ENCODE measurements at places on chromosomes 3 and 15.
A peak's percentile ranks its signal among the peaks of the same experiment; 100 is the strongest.

GRCh38 chr3:3110299-3110630, at the start of gene IL5RA:
Gene IL5RA (minus strand): TSS chr3:3110374. CDS start chr3:3104984, 5,390 bp downstream.
- DNase-seq: peak; percentile 12

DNA sequence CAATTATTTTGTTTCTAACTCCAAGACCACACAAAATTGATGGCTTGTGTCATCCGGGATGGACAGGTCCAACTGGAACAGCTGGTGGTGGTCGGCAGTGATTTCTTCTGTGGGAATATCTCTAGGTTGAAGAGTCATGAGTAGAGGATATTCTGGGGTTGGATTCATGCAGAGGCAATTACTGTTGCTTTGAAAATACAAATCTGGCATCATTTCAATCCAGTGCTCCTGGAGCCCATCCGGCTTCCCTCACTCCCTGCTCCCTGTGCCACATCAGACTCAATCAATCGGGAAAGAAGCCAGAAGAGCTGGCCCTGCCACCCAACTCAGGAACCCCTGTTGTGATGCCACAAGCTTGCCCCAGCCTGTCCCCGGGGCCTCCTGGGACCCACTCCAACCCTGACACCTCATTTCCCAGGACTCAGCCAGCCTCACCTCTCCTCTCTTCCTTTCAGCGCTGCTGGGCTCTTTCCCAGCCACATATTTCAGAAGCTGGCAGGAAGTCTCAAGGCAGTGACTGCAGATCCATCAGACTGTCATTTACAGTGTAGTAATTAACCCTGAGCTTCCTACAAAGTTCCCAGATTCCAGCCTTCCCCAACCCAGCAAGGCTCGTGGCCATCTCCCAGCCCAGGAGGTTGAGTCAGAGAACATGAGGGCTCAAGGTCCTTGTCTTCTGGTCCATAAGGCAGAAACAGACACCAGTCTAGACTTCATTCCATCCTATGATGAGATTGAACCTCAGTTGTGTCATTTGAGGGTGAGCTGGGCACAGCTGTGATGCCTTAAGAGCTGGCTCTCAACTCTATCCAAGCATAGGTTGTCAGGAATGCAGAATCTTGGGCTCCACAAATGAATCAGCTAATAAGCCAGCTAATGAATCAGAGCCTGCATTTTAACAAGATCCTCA, 114.0 kb downstream of the FAM174B start:
- peak; percentile 68 for DNase-seq

DNA sequence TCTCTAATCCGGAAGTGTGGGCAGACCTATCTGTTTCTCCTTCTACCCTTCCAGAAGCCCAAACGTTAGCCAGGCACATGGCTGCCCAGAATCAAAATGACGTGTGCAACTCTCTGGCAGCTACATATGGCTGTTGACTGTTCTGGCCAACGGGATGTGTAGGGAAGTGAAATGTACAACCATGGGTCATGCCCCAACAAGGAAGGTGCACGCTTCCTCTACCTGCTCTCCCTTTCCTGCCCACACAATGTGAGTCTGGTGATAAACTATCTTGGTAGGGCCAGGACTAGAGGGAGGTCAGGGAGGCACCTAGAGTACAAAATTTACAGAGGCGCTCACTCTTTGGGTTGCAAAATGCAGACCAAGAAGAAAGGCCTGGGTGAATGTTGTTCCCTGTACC, 495.9 kb upstream of the PROK2 start:
- no peak for DNase-seq

GRCh38 chr3:179068779-179069530, 2.7 kb downstream of the ZMAT3 start:
- DNase-seq: peak; percentile 45

DNA sequence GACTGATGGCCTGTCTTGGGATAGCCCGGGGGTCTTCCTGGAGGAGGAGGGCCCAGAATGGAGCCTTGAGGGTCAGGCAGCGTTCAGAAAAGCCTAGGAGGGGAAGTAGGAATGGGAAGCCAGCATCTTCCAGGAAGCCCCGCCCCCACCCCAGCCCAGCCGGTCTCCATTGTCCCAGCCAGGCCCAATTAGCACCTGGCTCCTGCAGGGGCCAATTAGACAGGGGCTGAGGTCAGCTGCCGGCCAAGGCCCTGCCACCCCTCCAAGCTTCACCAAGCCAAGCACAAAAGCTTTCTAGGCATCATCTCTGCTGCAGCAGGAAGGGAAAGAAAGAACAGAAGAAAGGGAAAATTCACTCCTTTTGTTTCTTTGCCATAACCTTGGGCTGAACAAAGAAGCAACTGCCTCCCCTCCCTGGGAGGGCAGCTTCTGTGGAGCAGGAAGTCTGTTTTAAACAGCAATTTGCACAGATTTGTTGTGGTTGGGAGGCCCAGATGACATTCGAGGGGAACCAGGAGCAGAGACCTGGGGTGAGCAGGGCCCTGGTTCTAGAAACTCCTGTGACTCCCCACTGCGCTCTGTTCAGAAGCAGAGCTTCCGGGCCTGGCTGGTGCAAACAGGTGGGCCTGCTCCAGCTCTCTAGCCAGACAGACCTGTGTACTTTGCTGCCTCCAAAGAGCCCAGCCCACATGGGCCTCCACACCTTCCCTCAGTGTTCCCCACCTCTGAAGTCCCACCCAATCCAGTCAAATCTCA, 47.7 kb downstream of the CYP11A1 start:
- DNase-seq: peak; percentile 66

- DNase-seq: no peak
Observed at GRCh38 chr3:19173945-19174344, 25.6 kb downstream of the KCNH8 start.

GRCh38 chr15:64344651-64345294, 11.2 kb downstream of the CSNK1G1 start:
- DNase-seq: peak; percentile 22

- no peak for DNase-seq
Observed at GRCh38 chr15:33119273-33119672, 75.2 kb downstream of the FMN1 start.

- no peak for DNase-seq
Observed at GRCh38 chr15:32735989-32736700, 18.3 kb downstream of the GREM1 start.

- DNase-seq: no peak
Observed at GRCh38 chr3:154728285-154728684, 298.3 kb upstream of the GPR149 start.

- no peak for DNase-seq
Observed at GRCh38 chr15:94582368-94582767, 351.0 kb downstream of the MCTP2 start.

DNA sequence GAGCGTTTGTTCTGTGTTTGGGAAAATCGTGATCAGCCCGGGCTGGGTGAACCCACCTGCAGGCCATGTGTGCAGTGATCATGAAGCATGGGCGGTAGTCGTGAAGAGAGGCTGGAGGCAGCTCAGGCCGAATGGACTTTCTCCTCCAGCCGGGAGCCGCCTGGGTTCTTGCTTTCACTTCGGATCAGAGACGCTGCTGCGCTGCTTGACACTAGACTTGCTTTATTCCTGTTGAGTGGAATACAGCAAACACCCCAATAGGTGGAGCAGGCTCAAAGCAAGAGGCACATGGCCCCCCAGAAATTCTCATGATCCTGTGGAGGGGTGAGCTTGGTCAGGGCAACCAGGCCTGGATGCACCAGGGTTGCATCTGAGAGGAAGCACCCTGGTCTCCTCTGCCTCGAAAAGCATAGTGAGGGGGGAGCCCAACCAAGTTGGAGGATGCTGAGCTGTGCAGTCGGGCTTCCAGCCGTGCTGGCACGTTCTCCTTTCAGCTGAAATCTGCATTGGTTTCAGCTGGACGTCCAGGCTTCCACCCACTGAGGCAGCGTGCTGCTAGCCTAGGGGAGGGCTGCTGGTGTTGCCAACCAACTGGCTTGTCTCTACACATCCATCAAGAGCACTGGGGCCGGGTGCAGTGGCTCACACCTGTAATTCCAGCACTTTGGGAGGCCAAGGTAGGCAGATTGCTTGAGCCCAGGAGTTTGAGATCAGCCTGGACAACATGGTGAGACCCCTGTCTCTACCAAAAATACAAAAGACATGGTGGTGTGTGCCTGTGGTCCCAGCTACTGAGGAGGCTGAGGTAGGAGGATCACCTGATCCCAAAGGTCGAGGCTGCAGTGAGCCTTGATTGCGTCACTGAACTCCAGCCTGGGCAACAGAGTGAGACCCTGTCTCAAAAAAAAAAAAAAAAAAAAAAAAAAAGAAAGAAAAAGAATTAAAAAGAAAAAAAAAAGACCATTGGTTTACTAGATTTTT, 2.8 kb upstream of the NRROS start:
- DNase-seq: no peak

GRCh38 chr3:188026191-188026968, 127.6 kb upstream of the LPP start:
- peak; percentile 54 for DNase-seq

GRCh38 chr3:12423918-12424630, 60.2 kb upstream of the TSEN2 start:
- DNase-seq: peak; percentile 73
